ENCODE measurements at places on chromosomes 4 and X.
A peak's percentile ranks its signal among the peaks of the same experiment; 100 is the strongest.

DNA sequence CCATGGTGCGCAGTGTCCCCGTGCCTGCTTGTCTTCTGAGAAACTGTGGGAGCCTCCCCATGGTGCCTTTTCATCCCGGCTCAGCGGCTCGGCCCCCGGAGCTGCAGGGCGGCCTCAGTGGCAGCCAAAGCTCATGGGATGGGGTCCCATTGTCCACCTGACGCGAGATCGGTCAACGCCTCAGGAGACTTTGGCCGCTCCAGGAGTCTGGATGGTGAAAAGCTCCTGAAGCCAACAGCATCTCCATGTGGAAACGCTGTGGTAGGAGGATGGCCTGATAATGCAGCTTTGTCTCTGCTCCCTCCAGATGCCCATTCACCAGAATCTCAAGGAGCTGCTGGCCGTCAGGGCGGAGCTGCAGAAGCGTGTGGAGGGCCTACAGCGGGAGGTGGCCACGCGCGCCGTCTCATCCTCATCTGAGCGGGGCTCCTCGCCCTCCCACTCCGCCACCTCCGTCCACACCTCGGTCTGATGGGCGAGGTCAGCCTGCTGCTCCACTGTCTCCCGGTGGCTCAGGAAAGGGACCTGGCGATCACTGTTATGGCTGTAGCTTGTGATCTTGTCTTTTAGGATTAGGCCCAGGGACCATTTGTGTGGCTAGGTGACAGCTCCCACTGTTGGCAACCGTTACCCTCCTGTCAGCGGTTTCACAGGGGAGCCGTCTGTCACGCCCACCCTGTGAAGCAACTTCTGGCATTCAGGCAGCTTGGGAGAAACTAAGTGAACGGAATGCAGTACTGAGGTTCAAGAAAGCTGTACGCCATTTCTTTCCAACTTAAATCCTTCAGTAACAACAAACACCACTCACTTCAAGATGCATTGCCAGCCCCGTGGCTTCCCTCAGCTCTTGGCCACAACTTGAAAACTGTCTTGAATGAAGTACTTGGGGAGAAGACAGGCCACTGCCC, 69.3 kb downstream of the MTMR1 start:
- no peak for DNase-seq

DNA sequence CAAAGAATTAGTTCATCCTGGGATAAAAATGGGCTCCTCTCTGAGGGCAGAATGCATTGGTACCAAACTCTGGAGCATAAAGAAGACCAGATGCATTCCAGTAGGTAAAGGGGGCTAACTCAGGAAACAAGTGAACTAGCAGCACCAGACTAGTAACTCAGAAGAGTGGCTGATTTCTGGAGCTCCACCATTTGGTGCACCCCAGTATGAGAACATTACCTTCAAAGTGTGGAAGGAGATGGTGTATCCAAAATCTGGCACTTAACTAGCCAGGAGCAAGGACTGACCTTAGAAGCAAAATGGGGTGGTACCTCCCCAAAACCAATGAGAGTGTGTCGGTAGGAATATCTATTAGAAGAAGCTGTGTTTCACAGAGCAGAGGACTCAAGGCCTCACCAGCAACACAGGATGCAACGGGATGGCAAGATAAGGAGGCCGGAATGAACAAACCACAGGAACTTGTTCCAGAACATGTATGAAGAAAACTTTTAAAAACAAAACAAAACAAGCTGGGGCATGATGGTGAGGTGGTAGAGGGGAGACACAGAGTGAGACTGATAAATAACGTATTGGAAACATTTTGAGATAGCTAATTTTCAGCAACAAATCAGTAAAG, 142.3 kb downstream of the INPP4B start:
- DNase-seq, result no peak

- DNase-seq, result no peak
Measured at GRCh38 chr4:123406872-123407271, 10.3 kb downstream of the SPRY1 start.

DNA sequence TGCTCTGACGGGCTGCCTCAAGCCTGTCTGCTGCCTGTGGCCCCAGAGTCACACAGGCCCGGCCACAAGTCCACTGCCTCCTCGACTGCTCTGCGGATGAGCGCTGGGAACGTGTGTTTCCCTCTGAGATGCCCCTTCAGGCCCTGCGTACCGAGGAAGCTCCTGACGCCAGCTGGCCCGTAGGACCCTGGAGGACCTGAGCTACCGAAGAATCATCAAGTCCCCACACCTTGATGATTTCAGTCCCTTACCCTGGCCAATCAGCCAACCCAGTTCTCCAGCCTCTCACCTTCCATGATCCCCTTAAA, 96.6 kb upstream of the LRPAP1 start:
- DNase-seq, result no peak

DNA sequence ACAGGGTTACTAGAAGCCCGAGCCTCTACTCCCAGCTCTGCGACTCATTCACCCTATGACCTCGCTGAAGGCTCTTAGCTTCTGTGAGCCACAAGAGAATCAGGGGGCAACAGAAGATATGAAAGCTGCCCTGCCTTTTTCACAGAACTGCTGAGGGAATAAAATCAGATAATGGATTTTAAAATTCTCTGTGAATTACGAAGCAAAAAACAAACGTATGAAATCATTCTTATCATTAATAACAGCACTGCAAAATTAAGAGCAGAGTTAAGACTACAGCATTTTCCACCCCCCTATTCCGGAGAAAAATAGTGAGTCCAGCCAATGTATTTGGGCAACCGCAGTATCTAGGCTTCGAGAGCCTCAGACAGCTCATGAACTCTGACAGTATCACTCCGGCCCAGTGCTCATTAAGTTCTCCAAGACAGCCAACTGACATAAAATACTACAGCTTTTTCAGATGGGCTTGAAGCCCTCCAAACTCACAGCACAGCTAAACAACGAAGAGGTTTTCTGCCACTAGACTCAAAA, 33.4 kb downstream of the AFAP1 start:
- DNase-seq, result no peak

DNA sequence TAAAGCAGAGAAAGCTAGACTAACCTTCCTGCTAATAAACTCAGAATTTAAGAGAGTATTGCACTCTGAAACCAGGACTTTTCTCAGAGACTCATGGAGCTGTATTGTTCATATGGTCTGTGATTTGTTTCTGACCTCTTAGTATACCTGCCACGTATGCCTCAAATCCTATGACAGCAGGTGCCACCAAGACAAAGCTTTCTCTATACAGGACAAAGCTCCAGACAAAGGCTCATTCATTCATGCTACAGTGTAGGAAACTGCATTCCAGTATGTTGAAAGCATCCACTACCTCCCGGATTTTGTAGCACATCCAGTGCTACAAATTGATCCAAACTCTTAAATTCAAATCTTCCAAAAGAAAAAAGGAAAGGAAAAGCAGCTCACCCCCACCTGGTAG, 178.3 kb downstream of the CHIC2 start:
- no peak for DNase-seq

GRCh38 chr4:2744576-2745270, 11.4 kb downstream of the TNIP2 start:
- DNase-seq, result peak; percentile 15

DNA sequence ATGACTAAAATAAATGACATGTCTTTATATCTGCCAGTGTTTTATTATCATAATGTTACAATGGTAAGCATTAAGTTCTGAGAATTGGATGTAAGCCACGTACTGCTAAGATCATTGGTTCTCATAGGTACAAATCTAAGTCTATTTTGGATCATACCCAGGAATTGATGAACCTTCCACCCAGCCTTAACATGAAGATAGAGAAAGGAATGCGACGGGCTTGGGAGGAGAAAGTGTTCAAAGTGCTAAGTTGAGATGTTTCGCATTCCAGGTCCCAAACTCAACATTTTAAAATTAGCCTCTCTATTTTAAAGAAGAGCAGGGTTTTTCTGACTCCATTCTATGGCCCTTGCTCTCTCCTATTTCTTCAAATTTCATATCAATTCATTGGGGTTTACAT, 54.9 kb upstream of the FRAS1 start:
- DNase-seq, result no peak

- no peak for DNase-seq
Measured at GRCh38 chr4:160546201-160546600, 1443.3 kb downstream of the RAPGEF2 start.

GRCh38 chrX:2679534-2680485, 11.3 kb upstream of the CD99 start:
- DNase-seq, result no peak

DNA sequence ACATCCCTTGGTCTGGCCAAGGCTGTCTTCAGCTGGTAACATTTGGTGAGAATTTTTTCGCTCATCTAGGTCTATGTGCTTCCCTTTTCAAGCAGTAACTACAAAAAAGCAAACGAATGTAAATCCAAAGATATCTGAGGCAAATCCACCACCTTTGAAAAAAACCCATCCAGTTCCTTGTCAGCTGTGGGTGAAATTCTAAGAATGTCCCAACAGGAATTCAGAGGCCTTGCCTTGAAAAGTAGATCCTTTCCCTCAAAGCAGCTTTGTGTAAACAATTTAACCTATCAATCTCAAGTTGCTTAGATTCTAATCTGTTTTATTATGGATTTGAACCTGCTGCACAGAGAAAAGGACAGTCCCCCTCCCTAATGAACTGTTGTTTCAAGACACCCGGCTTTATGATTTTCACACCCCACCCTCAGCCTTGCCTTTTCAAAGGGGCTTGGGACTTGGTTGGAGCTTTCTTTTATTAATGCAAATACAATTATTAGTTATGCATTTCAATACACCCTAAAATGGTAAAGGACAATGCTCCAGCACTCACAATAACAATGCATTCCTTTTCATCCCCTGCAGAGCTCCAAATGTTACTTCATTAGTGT, 166.6 kb downstream of the LDB2 start:
- no peak for DNase-seq

DNA sequence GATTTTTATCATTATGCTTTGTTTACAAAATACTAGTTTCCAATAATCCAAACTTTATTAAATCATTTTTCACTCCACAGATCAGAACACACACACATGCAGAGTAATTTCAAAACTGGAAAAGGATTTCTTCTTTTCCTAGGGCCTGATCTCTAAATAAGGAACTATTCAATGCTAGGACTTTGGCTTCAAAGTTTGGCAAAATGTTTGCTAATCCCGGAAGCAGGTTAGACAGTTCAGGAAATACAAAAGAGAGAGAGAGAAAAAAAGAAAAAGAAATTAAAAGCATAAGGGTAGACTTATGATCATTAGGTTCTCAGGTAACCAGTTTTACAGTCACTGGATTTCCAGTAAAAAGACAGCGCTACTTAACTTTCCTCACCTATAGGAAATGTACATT, 211.0 kb downstream of the DCLK2 start:
- DNase-seq, result no peak

GRCh38 chr4:109589119-109589518, 29.1 kb downstream of the MCUB start:
- DNase-seq, result no peak

GRCh38 chr4:21835712-21836111, 112.9 kb downstream of the KCNIP4 start:
- DNase-seq, result no peak

DNA sequence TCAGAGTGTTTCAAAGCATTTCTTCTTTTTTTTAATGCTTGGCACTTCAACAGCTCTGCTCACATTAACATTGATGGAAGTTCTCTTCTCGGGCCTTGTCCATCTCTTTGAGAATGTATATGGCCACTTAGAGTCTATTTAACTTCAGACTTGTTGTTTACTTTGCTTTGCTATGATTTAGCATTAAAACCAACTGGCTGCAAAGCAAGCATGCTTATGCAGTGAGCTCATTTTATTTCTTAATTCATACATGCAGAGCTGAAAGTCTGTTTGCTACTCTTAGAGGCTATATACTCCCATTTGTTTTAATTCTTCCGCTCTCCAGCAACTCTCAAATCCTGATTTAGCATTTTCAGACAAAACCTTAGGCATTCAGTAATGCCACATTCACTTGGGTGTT, 107.6 kb upstream of the PACRGL start:
- DNase-seq, result no peak

DNA sequence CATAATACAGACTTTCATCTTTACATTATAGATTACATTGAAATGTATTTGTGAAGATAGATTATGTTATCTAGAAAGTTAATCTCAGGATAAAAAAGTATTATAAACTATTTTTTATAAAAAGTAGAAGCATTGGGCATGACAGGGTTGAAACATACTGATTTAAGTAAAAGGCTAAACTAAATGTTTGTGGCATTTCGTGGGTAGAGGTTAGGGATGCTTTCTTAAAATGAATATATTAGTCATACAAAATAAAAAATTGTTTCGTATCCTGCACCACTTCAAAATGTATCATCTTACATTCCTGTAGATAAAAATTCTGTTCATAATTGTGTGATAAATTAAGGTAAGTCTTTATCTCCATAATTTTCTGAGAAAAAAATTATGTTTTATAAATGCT, 603.6 kb downstream of the SPRY1 start:
- no peak for DNase-seq

GRCh38 chr4:69831646-69832325, 28.2 kb downstream of the SULT1E1 start:
- no peak for DNase-seq

GRCh38 chrX:154840856-154841255, 6.4 kb upstream of the SMIM9 start:
- peak; percentile 46 for DNase-seq

- DNase-seq, result no peak
Measured at GRCh38 chrX:150240643-150240970, 122.5 kb upstream of the MAMLD1 start.

DNA sequence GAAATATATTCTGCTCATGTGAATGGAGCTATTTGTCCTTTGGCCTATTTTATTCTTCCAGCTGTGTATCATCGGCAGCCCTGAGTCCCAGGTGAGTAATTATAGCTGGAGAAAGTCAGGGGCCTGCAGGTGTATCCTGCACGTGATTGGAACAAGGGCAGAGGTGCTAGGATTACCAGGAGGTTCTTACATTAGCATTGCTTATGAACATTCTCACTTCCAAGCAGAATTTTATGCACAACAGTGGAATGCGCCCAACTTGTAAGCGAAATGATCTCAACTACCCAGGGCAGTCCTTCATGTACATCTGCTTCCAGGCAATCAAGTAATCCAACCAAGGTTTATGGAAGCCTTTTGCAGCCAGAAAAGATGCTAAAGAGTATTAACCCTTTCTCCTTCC, 68.9 kb upstream of the NRK start:
- no peak for DNase-seq

GRCh38 chrX:68232206-68232605, 201.1 kb downstream of the OPHN1 start:
- no peak for DNase-seq

DNA sequence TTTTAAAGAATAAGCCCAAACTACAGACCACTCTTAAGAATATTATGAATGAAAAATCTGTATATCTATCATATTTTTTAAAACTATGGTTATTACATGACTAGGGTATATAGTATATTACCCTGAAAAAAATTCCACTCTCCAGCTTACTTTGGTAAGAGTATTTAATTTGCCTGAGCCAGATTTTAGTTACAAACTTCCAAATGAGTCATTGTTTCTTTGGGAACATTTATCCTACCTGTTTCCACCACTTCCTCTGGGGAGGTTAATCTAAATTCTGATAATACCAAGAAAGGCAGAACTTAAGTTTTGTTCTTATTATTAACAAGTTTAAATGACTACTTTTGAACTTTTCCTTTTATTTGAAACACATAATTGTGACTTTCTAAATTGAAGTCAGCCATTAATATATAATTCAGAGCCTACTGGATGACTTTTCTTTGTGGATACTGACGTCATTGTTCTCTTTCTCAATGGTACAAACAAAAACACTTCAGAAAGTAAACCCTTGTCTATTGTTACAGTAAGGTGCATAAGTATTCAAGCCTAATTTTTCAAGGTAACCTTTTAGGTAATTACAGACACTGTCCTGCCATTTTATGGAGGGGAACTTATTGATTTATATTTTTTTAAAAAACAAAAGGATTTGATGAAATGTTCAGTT, 135.6 kb upstream of the TLL1 start:
- no peak for DNase-seq

GRCh38 chr4:175166020-175166419, 247.9 kb downstream of the ADAM29 start:
- no peak for DNase-seq

All from D341Med (cell line).